ENCODE measurements at places on chromosomes 7 and 10.

- DNase-seq = no peak
These were observed 672 bp downstream of the LFNG start for GRCh38 chr7:2520131-2520760.

DNA sequence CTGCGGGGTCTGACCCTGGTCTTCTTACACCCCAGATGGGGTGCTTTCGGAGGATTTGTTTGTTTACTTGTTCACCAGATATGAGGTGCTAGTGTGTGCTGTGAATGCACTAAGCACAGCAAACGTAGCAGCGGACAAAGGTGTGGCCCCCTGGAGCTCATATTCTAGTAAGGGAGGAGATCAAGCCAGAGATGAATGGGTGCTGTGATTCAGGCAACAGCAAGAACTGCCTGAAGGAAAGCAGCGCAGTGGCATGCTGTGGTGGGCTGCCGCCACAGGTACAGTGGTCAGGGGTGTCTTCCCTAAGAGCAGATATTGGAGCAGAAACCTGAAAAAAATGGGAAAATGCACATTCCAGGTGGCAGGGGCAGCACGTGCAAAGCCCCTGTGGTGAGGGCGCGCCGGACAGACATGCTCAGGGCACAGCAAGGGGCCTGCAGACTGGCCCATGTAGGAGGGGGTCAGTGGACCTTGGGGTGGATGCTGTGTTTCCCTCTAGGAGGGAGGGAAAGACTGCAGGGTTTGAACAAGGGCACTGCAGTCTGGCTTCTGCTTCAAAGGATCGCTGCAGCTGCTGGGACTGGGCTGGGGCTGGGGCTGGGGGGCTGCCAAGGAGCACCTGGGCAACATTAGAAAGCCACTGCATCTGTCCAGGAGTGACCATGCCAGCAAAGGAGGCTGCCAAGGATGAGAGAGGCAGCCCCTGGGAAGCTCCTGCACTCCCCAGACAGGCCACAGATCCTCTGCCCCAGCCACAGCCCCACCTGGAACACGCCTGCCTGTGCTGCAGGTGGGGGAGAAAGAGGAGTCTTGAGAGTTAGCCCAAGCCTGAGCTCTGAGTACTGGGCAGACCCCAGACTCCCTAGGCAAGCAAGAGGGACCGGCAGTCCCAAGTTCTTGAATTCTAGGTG is 927 bp upstream of the DEPP1 start:
- no peak for DNase-seq

DNA sequence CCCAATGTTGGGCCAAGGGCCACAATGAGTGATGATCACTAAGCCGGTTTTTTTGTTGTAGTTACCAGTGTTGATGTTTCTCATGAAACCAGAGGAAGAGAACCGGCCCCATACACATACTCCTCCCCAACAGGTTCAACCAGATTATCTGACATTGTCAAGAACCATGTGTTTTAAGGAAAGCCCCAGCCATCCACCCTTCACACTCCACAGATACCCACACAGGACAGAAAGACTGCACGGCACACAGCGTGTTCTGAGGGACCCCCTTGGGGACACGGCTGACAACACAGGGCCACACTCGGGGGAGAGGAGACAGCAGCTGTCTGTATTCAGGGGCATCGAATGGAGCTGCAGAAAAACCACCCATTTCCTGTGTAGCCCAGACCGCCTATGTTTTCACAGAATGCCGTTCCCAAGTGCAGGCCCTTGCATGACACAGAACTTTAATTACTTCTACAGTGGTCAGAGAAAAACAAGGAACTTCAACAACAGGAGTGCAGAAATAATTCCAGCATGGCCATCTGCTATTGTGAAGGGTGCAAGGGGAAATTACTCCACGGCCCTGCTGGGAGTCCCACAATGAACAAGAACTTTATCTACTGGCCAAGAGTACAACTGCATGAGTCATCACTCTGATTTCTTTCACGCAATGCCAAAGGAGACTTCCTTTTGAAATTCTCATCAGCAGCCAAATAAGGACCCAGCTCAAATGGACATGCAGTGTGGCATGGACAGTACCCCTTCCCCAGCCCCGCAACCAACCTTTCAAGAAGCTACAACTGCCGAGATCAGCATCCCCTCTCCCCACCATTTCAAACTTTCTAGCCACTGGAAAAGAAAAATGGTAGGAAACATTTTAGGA is 2.3 kb downstream of the KLF6 start:
- no peak for DNase-seq

DNA sequence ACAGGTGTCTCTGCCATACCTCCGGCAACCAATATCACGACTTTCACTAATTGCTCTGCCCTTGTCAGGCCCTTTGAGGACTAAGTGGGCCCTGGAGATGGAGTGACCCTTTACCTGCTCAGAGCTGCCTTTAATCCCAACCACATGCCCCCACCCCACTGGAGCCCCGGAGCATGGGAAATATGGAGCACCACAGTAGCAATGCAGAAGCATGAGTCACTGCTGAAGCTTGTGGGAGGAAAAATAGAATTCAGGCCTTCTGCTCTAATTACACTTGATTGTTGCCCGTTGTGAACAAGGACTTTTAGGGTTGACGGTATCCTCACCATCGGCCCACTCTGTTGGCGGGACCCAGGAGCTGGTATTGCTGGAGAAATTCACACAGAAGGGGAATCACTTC is 52.5 kb upstream of the FRMD4A start:
- no peak for DNase-seq

DNA sequence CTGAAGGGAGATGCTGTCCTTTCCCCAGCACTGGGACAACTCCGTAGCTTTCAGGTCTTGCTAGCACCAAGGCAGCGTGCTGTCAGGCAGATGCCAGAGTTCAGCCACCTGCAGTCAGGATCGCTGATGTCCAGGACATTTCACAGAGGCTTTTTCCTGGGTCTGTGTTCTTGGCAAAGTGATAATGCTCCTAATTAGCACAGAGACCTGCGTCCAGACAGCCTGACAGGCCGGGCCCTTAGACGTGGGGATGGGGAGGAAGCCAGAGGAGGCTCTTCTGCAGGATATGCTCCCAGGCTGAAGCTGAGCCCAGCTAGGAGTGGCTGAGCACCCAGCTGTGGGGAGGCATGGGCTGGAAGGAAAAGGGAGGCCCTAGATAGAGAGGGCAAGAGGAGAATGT is 82.5 kb upstream of the TBX20 start:
- no peak for DNase-seq

GRCh38 chr7:129388333-129389098 is 45.7 kb upstream of the STRIP2 start:
- no peak for DNase-seq

GRCh38 chr7:124388751-124389150 is 355.9 kb upstream of the TMEM229A start:
- DNase-seq = no peak

DNA sequence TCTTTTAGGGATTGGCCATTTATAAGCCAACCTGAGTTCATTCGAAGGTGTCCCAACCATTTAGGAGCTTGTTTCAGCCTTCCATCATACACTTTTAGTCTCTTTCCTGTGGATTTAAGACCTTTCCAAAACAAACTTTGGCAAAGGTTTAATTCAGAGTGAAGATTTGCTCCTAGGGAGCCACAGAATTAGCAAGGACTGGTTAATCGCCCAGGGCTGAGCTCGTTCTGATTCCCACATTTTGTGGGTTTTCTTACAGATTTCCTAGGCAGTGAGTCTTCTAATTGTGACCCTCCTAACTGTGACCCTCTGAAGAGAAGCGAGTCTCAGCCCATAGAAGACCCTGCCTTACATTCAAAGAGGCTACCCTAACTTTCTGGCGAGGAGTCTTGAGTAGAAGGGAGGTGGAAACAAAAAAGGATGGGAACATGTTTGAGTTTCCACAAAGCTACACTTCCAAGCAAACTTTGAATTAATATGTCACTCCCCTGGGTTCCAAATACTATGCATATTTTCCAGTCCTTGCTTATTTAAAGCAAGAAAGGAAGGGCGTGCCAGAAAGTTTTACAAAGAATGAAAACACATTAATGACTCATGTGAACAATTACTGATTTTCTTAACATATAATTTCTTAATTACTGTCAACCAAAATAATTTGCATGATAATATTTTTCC is 118.3 kb downstream of the ARID5B start:
- no peak for DNase-seq

DNA sequence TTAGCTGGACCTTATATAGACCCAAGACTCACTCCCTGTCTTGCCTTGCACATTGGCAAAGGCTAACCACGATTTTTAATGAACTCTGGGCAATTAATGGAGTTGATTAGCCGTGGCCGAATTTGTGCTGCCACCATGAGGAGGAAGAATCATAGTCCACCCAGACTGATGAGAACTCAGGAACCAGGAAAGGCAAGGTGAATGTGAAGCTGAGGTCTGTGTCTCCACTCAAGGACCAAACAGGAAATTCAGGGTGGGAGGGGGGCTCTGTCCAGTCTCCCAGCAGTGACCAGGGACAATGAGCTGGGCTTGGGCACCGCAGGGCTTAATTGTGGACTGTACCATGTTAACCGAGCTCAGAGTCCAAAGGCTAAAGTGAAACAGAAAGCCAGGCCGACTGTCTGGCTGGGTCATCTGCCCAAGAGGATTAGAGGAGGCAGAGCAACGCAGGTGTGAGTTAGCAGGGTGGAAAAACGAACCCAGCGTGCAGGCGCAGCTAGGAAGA is 127.0 kb upstream of the JCAD start:
- no peak for DNase-seq

- no peak for DNase-seq
These were observed 178.8 kb upstream of the NPVF start for GRCh38 chr7:25407053-25407452.

GRCh38 chr10:65911151-65911835 is 1014.5 kb upstream of the LRRTM3 start:
- DNase-seq = no peak

DNA sequence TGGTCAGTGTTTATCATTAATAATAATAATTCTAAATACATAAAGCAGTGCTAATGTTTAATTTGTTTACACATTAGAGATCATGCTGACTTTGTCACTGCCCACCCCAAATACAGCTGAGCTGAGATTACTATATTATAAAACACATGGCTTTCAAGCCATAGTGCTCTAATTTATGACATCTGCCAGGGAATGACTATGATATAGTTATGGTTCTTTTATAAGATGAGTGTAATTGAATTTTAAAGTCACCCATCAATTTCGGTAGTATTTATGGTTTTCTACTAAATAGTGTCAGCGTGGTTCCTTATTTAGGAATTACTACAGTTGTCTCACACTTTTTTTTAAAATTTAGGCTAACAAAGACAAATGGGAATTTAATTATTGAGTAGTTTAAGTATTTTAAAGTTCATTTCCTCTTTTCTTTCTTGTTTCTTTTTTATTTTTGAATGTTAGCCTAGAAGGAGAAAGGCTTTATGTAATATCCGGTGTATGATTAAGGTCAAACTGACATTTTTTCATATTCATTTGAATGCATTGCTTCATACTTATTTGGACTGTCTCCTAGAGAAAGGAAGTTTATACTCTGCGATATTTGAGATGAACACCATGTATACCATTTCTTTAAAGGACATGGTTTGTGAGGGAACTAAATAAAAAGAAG is 3.9 kb downstream of the CDK14 start:
- DNase-seq = no peak

GRCh38 chr10:11569471-11569870 is 42.0 kb downstream of the USP6NL start:
- no peak for DNase-seq

- no peak for DNase-seq
These were observed 285.3 kb downstream of the NRG3 start for GRCh38 chr10:82160307-82160706.

DNA sequence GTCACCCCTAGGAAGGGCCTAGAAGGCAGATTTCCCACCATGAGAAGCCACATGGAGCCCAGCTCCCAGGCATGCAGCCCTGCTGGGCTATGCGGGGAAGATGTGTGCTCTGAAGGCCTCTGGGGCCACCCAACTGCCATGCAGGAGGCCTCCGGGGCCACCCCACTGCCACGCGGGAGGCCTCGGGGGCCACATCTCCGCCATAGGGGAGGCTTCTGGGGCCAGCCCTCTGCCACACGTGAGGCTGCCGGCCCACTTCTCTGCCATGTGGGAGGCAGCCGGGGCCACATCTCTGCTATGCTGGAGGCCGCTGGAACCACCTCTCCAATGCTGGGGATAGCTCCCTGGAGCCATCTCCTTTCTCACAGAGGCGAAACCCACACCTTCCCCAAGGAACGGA is 451.8 kb downstream of the DNAJB6 start:
- DNase-seq = no peak

DNA sequence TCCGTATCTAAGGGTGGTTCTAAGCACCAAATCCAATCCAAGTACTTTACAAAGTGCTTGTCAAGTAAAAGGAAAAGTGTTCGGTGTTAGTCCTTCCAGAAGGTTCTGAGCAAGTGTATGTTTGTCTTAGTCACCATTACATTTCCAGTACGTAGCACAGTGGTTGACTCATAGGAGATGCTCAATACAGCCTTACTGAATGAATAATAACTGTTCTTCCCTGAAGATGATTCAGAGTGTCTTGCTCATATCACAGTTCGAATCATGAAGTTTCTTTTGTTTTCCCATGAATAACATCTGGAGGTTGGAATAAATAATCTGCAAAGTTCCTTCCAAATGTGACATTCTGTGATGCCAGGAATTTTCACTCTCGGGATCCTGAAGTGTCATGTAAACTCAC is 53.4 kb downstream of the WNT2 start:
- DNase-seq = no peak

DNA sequence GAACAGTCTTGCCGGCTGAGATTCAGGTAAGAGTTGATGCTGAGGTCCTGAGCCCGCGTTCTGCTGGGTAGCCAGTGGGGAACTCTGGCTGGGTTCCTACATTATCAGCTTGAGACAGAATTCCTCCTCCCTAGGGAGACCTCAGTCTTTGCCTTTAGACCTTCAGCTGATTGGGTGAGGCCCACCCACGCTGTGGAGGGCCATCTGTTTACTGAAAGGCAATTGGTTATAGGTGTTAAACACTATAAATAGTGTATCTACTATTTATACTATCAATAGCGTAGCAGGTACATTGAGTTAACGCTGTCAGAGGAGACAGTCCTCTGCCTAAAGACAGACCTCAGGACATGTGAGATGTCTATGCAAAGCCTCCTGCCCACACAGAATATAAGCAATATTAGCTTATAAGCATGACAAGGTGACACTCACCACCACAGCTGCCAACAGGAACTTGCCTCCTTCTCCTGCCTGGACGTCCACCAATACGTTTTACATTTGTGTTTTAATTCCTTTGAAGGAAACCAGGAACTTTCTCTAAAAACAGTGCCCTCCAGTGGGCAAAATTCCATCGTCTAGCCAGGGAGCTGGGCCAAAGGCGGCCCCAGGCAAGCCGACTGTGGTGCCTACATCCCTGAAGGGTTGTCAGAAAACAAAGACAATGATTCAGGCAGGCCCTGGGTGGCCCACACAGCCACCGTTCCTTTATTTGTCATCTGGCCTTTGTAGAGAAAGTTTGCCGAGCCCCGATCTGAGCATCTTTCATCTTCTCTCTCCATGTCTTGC is 58.8 kb downstream of the INSIG1 start:
- no peak for DNase-seq

Measured in LNCaP clone FGC (cell line).